ENCODE measurements at places on chromosomes 6 and 20. TPM values are rescaled to one million over a fixed set of nuclear protein-coding genes. Genes with fewer than 3 reads are reported as not detected.

GRCh38 chr20:1061484-1062221 is 56.7 kb upstream of the PSMF1 start:
- H3K27ac ChIP-seq: no peak overlapping the region
- H3K4me3 ChIP-seq: no peak overlapping the region
- H3K4me1 ChIP-seq: no peaks in the 10 kb centered on the region
- H3K36me3 ChIP-seq: no peaks in the 10 kb centered on the region
- no peaks in the 10 kb centered on the region for H3K27me3 ChIP-seq

DNA sequence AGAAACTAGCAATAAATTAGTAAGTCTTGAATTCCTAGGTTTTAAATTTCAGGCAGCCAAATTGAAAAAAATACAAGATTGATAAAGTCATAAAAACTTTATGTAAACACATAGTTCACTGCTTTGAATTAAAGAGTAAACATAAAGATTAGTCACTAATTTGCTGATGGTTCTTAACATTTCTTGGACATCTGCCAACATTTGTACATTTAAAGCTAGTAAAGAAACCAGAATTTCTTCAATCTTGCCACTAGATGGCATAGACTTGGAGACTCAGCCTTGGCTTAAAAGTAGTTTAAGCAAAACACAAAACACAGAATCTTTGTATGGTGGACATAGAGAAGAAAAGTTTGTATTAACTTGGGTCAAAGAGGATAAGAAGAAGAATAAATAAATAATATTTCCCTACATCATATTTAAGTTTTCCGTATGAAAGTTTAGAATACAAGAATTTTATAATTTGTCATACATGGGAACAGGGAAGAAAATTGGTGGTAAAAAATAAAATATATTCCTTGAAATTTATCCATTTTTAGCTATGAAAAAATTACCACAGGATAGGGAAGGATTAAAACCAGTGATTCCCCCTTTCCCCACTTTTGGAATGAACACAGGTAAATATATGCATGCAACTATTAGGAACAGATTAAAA is 41.7 kb upstream of the FAM135A start:
- no peaks in the 10 kb centered on the region for H3K27me3 ChIP-seq
- no peaks in the 10 kb centered on the region for H3K36me3 ChIP-seq
- peaks cover 3% of the 10 kb centered on the region for H3K4me1 ChIP-seq
- peak; percentile 69 for DNase-seq

- no peak overlapping the region for H3K4me3 ChIP-seq
- peaks cover 76% of the 10 kb centered on the region for H3K4me1 ChIP-seq
- DNase-seq: no peak
- no peaks in the 10 kb centered on the region for H3K27me3 ChIP-seq
- no peaks in the 10 kb centered on the region for H3K36me3 ChIP-seq
Observed at GRCh38 chr6:25053875-25054371, 118.2 kb upstream of the RIPOR2 start.

GRCh38 chr6:39269961-39270360 is 40.7 kb upstream of the KCNK5 start:
- H3K36me3 ChIP-seq: no peaks in the 10 kb centered on the region
- no peak for DNase-seq
- H3K27me3 ChIP-seq: no peaks in the 10 kb centered on the region

The SLC52A3 gene
- total RNA-seq: not detected

The HLA-G gene
- total RNA-seq: 2.9 TPM

- H3K4me3 ChIP-seq: no peak overlapping the region
- H3K4me1 ChIP-seq: no peaks in the 10 kb centered on the region
- no peaks in the 10 kb centered on the region for H3K27me3 ChIP-seq
- peaks cover 20% of the 10 kb centered on the region for H3K36me3 ChIP-seq
- no peak for DNase-seq
Observed at GRCh38 chr6:35058865-35059522, 82.1 kb downstream of the TCP11 start.

GRCh38 chr6:145375502-145375901 is 359.8 kb downstream of the EPM2A start:
- H3K27me3 ChIP-seq: no peaks in the 10 kb centered on the region
- no peaks in the 10 kb centered on the region for H3K36me3 ChIP-seq
- DNase-seq: no peak
- H3K4me3 ChIP-seq: no peak overlapping the region
- peaks cover 5% of the 10 kb centered on the region for H3K4me1 ChIP-seq

The BTNL2 gene
- not detected for total RNA-seq

- H3K27me3 ChIP-seq: no peaks in the 10 kb centered on the region
- H3K27ac ChIP-seq: no peak overlapping the region
- no peaks in the 10 kb centered on the region for H3K36me3 ChIP-seq
- no peak for DNase-seq
- H3K4me1 ChIP-seq: no peaks in the 10 kb centered on the region
Observed at GRCh38 chr6:100923481-100924165, 42.5 kb upstream of the ASCC3 start.

- no peaks in the 10 kb centered on the region for H3K4me1 ChIP-seq
- no peak for DNase-seq
- no peaks in the 10 kb centered on the region for H3K27me3 ChIP-seq
Observed at GRCh38 chr6:113556775-113557174, 300.4 kb upstream of the MARCKS start.

GRCh38 chr20:25477014-25477882 is 69.8 kb downstream of the GINS1 start:
- H3K36me3 ChIP-seq: no peaks in the 10 kb centered on the region
- DNase-seq: no peak
- H3K4me1 ChIP-seq: no peaks in the 10 kb centered on the region
- no peaks in the 10 kb centered on the region for H3K27me3 ChIP-seq

DNA sequence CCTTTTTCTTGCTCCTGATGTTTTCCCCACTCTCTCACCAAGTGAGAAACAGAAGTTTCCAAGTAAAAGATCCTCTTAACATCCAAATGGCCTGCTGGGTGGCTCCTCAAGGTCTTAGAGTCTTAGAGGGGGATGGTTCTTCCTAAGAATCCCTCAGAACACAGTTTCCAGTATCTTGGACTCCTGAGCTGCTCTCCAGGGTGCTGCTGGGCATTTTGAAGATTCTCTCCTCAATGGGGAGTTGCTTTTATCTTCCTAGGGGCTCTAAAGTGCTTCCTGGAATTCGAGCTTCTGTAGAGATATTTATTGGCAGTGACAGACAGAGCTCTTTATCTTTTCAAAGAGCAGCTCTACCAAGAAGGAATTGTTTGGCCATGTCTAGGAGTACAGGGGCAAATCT is 70.8 kb upstream of the SLC35B3 start:
- no peak overlapping the region for H3K27ac ChIP-seq
- no peaks in the 10 kb centered on the region for H3K27me3 ChIP-seq
- DNase-seq: no peak
- H3K36me3 ChIP-seq: no peaks in the 10 kb centered on the region
- H3K4me1 ChIP-seq: no peaks in the 10 kb centered on the region

DNA sequence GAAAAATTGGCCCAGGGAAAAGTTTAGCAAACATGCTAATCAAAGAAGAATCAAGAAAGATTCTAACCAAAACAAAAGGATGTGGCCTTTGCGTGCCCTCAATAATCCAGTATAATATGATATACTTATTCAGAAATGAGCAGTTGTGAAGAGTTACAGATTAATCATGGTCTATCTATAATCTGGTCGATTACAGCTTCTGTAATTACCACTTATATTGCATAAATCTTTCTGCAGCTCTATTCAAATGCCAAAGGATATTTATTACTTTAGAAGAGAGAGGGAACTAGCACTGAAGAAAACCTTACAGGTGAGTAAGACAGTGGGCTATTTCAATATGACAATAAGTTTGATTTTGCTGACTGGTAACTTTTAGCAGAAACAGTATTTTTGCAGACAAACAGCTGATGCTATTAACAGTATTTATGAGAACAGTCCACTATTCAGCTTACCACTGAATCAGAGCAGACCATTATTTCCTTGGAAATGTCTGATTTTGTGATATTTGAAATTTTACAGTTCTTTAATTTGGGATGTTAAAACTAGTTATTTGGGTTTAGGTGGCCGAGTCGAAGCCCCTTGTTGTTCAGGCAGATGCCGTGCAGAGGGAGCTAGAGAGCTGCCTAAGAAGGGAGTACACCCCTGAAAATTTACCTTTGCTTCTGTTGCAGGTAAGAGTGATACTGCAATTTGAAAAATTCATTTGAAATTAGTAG is 92.2 kb downstream of the CEP57L1 start:
- H3K4me3 ChIP-seq: no peak overlapping the region
- H3K4me1 ChIP-seq: no peaks in the 10 kb centered on the region
- peaks cover 15% of the 10 kb centered on the region for H3K27me3 ChIP-seq
- H3K36me3 ChIP-seq: no peaks in the 10 kb centered on the region
- H3K27ac ChIP-seq: no peak overlapping the region

- peak within 1 kb of the TSS; percentile 43 for H3K4me3 ChIP-seq
- DNase-seq: peak; percentile 5
- H3K27me3 ChIP-seq: peaks cover 33% of the 10 kb centered on the region
- H3K27ac ChIP-seq: no peak within 1 kb of the TSS
- no peaks in the 10 kb centered on the region for H3K36me3 ChIP-seq
Observed at GRCh38 chr6:46491201-46491627, at the start of gene RCAN2. RCAN2 (minus strand) TSS chr6:46491449.

The LY6G6F gene
- total RNA-seq: not detected

GRCh38 chr6:27986928-27987725 is 30.1 kb downstream of the OR2B6 start:
- H3K27ac ChIP-seq: no peak overlapping the region
- no peak for DNase-seq
- H3K36me3 ChIP-seq: no peaks in the 10 kb centered on the region
- no peaks in the 10 kb centered on the region for H3K4me1 ChIP-seq

The TGM3 gene
- total RNA-seq: not detected

DNA sequence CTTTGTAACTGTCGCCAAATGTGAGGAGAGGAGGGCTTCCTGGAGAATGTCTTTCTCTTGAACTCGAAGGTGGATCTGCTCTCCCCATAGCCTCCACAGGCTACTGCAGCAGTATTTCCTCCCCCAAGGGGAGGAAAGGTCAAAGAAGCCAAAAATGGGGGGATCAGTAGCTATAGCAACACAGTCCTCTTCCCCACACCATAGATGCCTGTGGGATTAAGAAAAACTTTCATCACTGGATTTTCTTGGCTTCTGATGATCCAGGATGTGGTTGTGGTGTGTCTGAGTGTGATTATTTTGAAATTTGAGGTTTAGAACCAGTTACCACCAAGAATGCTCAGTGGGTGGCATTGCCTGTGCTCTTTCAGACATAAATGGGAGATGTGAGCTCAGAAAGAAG is 140.1 kb upstream of the SPACA1 start:
- no peak overlapping the region for H3K27ac ChIP-seq
- no peak overlapping the region for H3K4me3 ChIP-seq
- DNase-seq: no peak
- H3K27me3 ChIP-seq: peaks cover 7% of the 10 kb centered on the region
- no peaks in the 10 kb centered on the region for H3K36me3 ChIP-seq
- H3K4me1 ChIP-seq: peaks cover 6% of the 10 kb centered on the region

The RAD21L1 gene
- 0.58 TPM for total RNA-seq

DNA sequence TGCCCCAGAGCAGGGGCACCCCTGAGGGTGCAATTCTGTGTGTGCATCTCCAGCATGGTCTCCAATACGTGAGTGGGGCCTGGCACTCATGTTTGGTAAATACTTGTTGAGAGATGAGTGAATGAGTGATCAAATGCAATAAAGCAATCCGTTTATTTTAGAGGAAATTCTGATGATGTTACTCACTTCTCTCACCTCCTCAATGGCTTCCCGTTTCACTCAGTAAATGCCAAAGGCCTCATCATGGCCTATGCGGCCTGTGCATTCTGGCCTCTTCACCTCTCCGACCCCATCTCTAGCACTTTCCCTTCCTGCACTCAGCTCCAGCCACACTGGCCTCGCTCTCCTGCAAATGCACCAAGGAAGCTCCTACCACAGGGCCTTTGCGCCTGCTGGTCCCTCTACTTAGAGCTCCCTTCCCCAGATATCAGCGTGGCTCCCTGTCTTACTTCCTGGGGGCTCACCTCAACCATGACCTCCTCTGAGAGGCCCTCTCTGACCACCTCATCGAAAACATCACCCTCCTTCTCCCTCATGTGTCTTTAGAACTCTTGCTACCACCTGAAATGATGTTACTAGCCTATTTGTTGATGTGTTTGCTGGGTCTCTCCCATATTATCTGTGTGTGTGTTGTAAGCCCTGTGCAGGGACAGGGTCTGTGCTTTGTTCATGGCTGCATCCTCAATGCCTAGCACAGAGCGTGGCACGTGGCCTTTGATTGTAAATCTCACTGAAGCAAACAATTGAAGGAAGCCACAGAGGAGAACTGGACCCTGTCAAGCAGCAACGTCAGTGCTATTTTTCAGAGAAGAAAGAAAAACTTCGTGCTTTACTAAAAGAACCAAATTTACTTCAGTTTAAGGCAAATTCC is 42.6 kb downstream of the RAB44 start:
- H3K4me1 ChIP-seq: peaks cover 26% of the 10 kb centered on the region
- DNase-seq: no peak
- H3K36me3 ChIP-seq: no peaks in the 10 kb centered on the region
- no peak overlapping the region for H3K27ac ChIP-seq

- no peak overlapping the region for H3K27ac ChIP-seq
- peak; percentile 40 for DNase-seq
- H3K36me3 ChIP-seq: no peaks in the 10 kb centered on the region
- H3K4me3 ChIP-seq: peak overlapping the region; percentile 73
- H3K27me3 ChIP-seq: no peaks in the 10 kb centered on the region
Observed at GRCh38 chr6:157381631-157382621, 936 bp downstream of the ZDHHC14 start.

- peaks cover 4% of the 10 kb centered on the region for H3K4me1 ChIP-seq
- H3K4me3 ChIP-seq: no peak overlapping the region
- no peak for DNase-seq
- H3K36me3 ChIP-seq: no peaks in the 10 kb centered on the region
- no peak overlapping the region for H3K27ac ChIP-seq
- no peaks in the 10 kb centered on the region for H3K27me3 ChIP-seq
Observed at GRCh38 chr6:159716247-159717096, 10.8 kb upstream of the WTAP start.

The HSPA1A gene
- 9.8 TPM for total RNA-seq

- no peak overlapping the region for H3K27ac ChIP-seq
- no peaks in the 10 kb centered on the region for H3K27me3 ChIP-seq
- no peaks in the 10 kb centered on the region for H3K36me3 ChIP-seq
- DNase-seq: no peak
Observed at GRCh38 chr6:74606582-74607071, 599.2 kb downstream of the COL12A1 start.

GRCh38 chr6:93701526-93701925 is 282.2 kb upstream of the EPHA7 start:
- no peaks in the 10 kb centered on the region for H3K27me3 ChIP-seq
- H3K36me3 ChIP-seq: no peaks in the 10 kb centered on the region
- no peak overlapping the region for H3K27ac ChIP-seq
- H3K4me3 ChIP-seq: no peak overlapping the region

- peaks cover 23% of the 10 kb centered on the region for H3K27me3 ChIP-seq
- no peak overlapping the region for H3K4me3 ChIP-seq
- H3K27ac ChIP-seq: no peak overlapping the region
- H3K4me1 ChIP-seq: no peaks in the 10 kb centered on the region
Observed at GRCh38 chr20:722822-723644, 45.3 kb downstream of the SLC52A3 start.

- no peak overlapping the region for H3K4me3 ChIP-seq
- no peaks in the 10 kb centered on the region for H3K36me3 ChIP-seq
- no peak for DNase-seq
- no peak overlapping the region for H3K27ac ChIP-seq
- no peaks in the 10 kb centered on the region for H3K4me1 ChIP-seq
- H3K27me3 ChIP-seq: no peaks in the 10 kb centered on the region
Observed at GRCh38 chr6:123207967-123208510, 212.0 kb downstream of the CLVS2 start.

GRCh38 chr20:51403466-51404220 is 138.9 kb downstream of the NFATC2 start:
- H3K4me3 ChIP-seq: no peak overlapping the region
- H3K36me3 ChIP-seq: peaks cover 35% of the 10 kb centered on the region
- DNase-seq: no peak
- peaks cover 95% of the 10 kb centered on the region for H3K4me1 ChIP-seq
- H3K27me3 ChIP-seq: no peaks in the 10 kb centered on the region
